Stimulated activated CD8-positive, alpha-beta memory T cell treated with anti-CD3 and anti-CD28 coated beads, Interleukin-4, amount 100 ng/mL, for 1 hour (primary cell): ENCODE measurements at places on chromosomes 5 and 9.

- no peak for DNase-seq
Measured at GRCh38 chr5:125874717-125875116, 548.5 kb upstream of the GRAMD2B start.

DNA sequence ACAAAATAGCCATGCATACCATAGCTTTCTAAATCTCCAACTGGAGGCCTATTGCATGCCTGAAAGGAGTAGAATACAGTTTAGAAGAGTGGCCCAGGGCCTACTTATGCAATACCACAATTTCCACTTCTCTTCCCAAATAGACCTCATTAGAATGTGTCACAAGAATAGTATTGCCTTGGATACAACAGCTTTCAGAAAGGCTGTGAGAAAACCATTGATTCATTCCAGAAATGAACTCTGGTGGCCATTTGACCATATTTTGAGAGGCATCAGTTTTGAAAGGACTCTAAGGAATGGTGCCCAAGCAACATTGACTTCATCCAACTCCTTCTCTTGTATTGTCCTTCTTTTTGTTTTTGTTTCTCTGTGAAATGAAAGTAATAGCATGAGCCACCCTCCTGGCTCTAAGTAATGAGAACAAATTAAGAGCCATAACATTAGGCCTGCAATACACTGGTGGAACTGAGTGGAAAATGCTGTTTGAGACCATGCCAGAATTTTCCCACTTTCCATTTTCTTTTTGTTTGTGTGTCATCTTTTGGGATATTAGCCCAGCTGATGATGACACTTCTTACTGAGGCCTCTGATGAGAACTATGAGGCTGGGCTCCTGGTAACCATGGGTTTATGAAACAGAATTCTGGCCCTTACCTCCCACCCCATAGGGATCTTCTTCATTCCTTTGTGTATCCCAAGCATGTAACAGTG lies 90.2 kb downstream of the TMEM174 start:
- DNase-seq, result no peak

DNA sequence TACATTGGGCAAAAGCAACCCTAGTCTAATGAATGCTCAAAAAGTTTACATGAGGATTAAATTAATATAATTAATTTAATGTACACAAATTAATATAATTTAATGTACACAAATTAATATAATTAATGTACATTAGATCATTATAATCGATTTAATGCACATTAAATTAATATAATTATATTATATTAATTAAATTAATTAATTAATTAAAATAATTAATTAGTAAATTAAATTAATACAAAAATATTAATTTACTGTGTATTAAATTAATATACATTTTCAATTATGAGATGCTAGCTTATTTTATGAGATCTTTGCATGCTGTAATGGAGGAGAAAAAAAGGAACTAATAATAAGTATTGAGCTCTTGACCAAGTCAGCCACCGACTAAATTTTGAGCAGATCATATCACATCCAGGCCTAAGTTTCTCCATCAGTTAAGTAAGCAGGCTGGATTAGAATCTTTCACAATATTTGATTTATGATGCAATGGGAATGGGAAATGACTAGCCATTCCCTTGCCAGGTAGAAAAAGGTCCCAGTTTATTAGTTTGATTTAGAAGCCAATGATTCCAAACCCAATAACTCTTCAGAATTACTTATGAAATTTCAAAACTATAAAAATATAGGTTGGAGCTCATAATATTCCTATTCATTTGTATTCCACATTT lies 533.4 kb upstream of the GRIA1 start:
- no peak for DNase-seq

DNA sequence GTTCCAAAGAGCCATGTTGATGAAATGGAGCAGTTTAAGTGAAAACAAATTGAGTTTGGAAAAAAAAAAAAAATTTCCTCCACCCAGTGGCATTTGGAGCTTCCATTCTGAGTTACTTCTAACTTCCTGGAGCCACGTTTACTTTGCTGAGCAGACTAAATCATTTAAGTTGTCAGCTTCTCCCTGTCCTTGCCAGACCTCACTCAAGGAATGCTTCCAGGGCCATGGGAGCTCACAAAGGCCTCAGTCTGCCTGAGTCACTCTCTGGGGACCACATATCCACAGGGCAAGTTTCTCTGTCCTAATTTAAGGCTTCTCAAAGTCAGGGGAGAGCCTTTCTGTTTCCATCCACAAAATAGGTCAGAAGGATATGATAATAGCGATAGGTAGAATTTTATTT lies 210.3 kb upstream of the TNC start:
- no peak for DNase-seq

DNA sequence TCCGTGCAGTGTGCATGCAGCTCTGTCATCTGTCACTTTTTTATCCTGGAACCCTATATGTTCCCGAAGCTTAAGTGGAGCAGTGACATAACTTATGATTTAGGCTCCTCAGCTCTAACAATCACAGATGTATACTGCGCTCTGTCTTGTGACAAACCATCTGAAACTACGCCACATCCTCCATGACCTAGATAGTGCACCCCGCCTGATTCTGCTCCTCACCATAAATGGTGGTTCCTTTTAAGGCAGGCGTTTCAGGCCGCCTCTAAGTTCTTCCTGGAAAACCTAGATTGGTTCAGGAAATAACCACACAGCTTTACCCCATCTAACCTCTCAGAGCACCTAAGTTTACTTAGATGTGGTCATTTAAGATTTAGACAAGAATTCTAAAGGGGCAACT lies 372.0 kb downstream of the CDH10 start:
- no peak for DNase-seq

- no peak for DNase-seq
Measured at GRCh38 chr5:122877518-122877917, 32.1 kb downstream of the SNX24 start.

GRCh38 chr9:17802249-17802857 lies 223.5 kb downstream of the SH3GL2 start:
- DNase-seq, result no peak

DNA sequence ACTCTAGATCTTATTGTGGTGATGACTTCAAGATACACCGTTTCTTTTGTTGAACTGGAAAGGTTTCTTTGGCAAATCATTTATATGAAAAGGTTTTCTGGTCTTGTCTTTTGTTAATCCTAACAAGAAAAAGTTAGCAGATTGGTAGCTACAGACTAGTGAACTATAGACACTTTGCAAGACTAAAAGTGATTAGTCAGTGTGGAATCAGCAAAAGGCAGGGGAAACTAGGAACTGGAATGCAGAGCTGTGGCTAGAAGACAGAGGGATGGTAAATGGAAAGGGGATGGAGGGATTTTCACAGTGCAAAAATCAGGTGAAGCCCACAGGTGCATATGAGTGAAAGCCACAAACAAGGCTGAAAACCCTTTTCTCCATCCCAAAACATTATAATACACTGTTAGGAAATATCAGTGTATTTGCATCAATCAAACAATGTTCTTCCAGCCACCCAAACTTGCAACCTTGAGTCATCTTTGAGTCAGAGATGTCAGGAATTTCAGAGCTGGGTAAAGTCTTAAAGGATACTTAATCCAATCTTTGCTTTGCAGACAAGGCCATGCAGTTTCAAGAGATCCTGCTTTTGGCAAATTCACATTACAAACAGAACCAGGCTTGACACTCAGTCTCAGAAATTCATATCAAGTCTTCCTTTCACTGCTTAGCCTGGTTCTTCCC lies 52.7 kb downstream of the PLK2 start:
- no peak for DNase-seq
